ENCODE measurements at places on chromosomes 16 and 17. TPM values are rescaled to one million over a fixed set of nuclear protein-coding genes. Genes with fewer than 3 reads are reported as not detected.

TMEM100 gene
- total RNA-seq: 1.2 TPM

DNA sequence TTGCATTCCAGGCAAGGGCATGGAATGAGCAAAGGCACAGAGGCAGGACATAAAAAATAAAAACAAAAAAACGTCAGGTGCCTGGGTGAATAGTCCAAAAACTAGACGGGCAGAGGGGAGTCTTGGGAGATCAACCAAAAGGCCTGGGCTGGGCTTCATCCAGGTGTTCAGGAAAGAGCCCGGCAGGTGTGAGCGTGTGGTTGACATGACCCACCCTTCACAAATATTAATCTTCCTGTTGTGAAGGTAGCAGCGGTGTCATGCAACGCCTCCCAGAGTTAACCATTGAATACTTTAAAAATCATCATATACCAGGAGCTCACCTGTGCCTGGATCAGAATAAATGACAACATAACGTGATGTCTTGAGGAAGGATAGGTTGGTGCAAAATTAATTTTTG is 90.6 kb downstream of the USP22 start:
- no peak for DNase-seq

DNA sequence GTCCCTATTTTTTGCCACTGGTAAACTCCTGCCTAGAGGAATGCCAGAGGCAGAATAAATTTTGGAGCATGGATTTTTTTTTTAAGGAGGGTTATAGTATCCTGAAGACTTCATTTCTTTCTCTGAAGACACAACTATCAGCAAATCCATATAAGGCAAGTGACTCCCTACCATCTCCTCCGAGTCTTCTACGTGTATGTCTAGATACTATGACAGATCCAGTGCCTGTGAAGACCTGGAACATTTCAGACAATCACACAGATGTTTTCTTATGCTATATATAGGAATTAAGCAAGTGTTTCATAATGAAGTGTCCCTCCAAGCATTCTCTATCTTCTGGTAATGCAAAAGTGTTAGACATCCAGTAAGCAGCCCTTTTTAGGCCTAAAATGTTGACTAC is 255.5 kb upstream of the TBX2 start:
- DNase-seq: no peak

RPRML gene
- total RNA-seq: not detected

GRCh38 chr16:84916850-84917249 is 94.5 kb downstream of the ZDHHC7 start:
- DNase-seq: no peak

GRCh38 chr17:43547189-43547550 is 1.0 kb upstream of the ETV4 start:
- DNase-seq: no peak

DNA sequence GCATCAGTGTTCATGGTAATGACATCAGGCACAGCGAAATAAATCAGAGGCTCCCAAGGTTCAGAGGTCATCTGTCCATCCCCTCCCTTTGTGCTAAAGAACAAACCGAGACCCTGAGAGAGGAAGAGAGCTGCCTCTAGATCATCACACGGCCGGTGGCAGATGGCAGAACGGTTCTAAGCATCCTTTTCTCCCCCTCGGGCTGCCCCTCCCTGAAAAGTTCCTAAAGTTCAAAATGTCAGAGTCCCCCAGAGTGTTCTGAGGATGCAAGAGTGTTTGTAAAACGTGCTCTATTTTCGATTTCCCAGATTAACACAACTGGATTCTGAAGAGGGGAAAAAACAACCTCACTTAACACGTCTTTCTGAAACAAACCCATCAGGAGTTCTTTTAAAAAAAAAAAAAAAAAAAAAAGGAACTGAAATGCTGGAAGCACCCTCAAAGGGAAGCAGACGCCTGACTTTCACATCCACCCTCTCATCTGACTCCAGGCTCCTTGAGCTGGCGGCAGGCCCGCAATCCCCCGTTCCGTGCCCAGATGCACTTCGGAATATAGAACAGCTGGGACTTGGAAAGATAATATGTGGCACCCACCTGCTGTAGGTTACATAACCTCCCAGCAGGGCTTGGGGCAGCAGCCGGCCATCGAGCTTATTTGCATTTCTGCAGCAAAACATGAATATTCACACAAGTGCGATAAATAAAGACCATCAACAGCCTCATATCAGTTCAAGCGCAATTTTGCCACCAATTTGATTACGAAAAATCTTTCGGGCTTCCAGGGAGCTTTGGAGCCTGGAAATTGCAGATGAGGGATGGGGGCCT is 115.5 kb upstream of the SMURF2 start:
- DNase-seq: no peak

- DNase-seq: no peak
These were observed 28.5 kb downstream of the IQCK start for GRCh38 chr16:19746561-19746960.

DNA sequence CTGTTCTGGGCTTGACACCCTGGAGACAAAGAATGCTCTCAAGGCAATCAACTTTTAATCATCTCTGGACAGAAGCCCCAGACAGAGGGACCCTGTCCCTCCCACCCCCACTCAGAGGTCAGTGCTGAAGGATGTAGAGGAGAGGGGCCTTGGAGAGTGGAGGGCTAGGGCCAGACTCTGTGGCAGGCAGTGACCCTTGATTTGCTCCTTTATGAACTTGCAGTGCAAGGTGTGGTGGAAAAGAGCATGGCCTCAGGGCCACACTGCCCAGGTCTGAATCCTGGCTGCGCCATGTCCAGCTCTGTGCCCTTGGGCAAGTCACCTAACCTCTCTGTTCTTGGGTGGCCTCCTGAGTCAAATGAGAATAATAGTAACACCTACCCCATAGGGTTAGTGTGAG is 134.3 kb downstream of the TMEM132E start:
- DNase-seq: no peak

GRCh38 chr16:59470556-59470955 is 736.4 kb upstream of the GOT2 start:
- DNase-seq: no peak

BCL6B gene
- total RNA-seq: not detected

- no peak for DNase-seq
These were observed 19.6 kb downstream of the CLUAP1 start for GRCh38 chr16:3520413-3520812.

DNA sequence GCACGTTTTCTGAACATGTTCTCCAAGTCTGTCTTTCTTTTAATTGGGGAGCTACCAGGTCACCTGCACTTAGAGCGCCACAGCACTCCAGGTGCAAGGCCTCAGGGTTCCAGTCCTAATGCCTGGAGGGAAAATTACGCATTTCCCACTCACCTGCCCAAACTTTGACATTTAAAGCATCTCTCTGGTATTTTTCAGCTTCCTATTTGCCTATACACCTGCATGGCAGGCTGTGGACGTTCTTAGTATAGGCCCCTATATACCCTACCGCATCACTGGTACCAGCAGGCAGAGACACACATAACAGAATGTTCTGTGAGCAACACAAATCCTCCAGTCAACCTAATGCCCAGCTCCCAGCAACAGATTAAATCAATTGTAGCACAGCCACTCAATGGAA is 213.3 kb downstream of the MRTFB start:
- no peak for DNase-seq

- DNase-seq: no peak
These were observed 121.3 kb upstream of the CACNG5 start for GRCh38 chr17:66713533-66714042.

NTN3 gene
- total RNA-seq: 2.5 TPM

KCNAB3 gene
- total RNA-seq: 6.4 TPM

DNA sequence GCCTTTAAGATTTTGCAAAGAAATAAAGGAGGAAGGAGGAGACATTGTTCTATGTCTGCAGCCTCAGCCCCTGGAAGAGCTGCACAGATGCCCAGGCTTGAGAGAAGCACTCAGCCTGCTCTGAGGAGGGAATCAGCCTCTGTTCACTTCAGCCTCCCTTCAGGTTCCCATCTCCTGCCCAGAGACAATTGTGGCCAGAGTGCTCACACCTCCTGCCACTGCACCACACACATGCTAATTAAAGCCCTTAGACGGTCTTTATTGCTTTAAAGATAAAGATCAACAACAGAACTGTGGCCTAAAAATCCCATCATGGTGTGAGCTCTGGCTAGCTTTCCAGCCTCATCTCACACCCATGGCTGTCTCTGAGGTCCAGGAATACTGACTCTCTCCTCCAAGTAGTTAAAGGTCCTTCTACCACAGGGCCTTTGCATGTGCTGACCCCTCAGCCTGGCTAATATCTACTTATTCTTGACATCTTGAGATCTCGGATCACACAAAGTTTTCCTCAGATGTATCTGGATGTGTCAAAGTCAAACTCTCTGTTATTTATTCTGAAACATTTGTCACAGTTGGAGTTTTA is 33.8 kb downstream of the CHD9NB start:
- no peak for DNase-seq

DNA sequence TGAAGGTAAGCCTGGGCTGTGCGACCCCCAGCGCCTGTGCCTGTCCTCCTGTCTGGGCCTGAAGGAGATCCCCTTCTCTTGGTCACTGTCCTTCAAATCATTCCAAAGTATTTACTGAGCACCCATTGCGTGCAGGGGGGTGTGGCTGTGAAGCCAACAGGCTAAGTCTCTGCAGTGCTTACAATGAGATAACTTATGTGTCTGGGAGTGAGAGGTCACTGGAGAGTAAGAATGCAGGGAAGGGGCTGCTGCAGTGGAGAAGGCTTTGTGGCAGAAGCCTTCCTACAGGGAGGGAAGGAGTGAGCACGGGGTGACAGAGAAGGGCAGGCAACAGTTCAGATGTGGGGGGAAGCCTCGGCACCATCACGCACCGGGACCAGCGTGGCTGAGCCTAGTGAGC is 11.2 kb upstream of the SMIM5 start:
- DNase-seq: no peak

ALDH3A1 gene
- total RNA-seq: 1.0 TPM

- no peak for DNase-seq
These were observed 12.2 kb upstream of the VAT1L start for GRCh38 chr16:77775911-77776909.

ARHGAP27 gene
- total RNA-seq: 12.7 TPM

DNA sequence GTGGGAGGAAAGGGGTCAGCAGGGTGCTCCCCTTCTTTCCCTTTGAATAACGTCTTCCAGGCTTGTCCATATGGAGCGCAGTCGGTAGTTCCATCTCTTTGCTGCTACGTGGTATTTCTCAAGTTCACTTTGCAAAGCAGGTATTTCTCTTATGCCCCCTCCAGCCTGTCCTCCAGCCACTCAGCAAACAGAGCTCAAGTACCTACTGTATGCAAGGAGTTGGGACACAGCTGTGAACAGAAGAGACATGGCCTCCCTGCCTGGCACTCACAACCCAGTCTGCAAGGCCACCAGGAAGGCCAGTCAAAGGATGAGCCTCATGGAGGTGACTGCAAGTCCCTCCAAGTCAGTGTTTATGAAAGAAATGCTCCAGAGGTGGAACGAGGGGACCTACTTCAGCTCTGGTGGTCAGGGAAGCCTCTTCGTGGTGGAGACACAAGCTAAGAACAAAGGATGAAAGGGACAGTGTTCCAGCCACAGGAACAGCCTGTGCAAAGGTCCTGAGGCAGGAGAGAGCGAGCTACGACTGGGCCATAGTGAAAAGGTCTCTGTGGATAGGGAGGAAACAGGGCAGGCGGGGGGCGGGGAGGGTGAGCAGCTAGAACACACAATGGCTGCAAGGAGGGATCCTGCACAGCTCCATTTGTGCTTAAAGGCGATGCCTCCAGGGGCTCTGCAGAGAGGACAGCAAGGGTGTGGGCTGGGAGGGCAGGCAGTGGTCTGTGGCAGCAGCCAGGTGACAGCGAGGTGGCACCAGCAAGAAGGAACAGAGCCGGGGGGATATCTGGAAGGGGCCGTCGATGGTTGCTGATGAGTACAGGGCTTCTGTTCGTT is 32.6 kb downstream of the PPL start:
- no peak for DNase-seq

GRCh38 chr16:55077266-55077665 is 146.6 kb downstream of the IRX5 start:
- no peak for DNase-seq

GRCh38 chr17:9221147-9221921 is 200.0 kb downstream of the NTN1 start:
- no peak for DNase-seq

- DNase-seq: peak; percentile 78
These were observed 3.4 kb upstream of the ZNF385C start for GRCh38 chr17:42101513-42102292.

All from progenitor cell of endocrine pancreas (in vitro differentiated cells).